Renal cortex interstitium (tissue), 15 donors: ENCODE measurements at places on chromosomes 2 and 18. TPM values are rescaled to one million over a fixed set of nuclear protein-coding genes. Genes with fewer than 3 reads are reported as not detected.
A peak's percentile ranks its signal among the peaks of the same experiment; 100 is the strongest.

Gene GNAL
- 3.7 TPM for polyA plus RNA-seq

Gene KCNJ3
- polyA plus RNA-seq: 7.1 TPM

Gene DRC1
- polyA plus RNA-seq: 1.6 TPM

Gene ADAM23
- polyA plus RNA-seq: 6.1 TPM

Gene LINC00305
- polyA plus RNA-seq: 4.3 TPM

DNA sequence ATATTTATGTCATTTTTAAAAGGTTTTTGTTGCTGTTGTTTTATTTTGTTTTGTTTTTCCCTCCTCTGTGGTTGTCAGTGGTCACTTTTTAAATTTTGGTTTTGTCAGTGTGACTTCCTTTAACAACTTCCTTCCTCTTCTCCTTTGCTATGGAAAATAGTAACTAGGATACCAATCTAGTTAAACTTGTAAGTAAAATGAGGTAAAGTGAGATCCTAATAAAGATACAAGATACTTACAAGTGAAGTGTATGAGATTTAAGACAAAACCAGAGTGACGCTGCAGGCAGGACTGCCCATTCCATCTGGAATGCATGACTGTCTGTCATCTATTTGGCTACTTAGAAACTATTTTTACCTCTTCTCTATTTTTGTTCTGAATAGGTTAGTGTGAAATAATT is 30.6 kb upstream of the CREB1 start:
- DNase-seq: no peak

DNA sequence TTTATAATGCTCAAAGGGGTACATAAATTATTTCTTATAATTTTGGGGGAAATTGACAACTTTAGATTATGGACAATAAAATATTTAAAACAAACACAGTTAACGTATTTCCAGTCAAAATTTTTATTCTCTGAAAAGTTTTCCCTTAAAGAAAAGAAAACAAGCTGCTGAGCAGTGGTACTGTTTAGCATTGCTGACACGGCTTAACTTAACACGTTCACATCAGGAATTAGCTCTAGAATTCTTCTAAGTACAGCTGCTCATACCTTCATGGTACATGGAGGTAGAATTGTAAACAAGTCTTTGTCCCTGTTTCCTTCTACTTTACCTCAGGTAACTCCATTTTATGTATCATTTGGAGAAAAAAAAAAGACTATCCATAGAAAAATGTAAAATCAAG is 2.0 kb downstream of the SLC38A11 start:
- DNase-seq: no peak

DNA sequence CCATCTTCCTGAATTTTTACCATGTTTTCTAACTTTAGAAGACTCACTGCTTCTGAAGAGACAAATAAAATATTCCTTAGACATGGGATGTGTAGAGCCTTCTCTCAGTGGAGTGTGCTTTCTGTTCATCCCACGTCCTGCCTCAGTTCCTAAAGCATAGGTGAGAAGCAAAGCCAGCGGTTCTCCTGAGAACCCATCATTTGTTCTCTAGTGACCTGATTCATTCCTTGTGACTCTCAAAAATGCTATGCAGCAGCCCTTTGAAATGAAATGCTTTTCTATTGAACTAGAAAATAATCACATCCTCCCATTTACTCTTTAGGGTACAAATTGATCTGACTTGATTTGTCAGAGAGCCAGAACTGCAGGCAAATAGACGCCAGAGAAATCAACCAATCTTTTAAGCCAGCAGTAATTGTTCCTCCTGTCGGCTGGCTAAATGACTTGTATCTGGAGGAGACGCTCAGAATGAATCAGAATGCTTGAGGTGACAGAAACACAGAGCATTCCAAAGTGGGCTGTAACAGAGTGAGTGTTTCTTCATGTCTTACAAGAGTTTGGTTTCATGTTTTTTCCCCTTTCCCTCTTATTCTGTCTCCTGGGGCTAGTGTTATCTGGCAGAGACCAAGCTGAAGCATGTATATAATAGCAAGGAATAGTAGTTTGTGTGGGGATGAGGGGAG is 81.3 kb upstream of the TMEM178A start:
- DNase-seq: no peak

- no peak for DNase-seq
Observed at GRCh38 chr2:64609942-64610281, 43.8 kb downstream of the SERTAD2 start.

GRCh38 chr2:205197468-205198139 is 484.7 kb upstream of the NRP2 start:
- DNase-seq: no peak

GRCh38 chr2:178521304-178522150 is 41.3 kb downstream of the PLEKHA3 start:
- no peak for DNase-seq

DNA sequence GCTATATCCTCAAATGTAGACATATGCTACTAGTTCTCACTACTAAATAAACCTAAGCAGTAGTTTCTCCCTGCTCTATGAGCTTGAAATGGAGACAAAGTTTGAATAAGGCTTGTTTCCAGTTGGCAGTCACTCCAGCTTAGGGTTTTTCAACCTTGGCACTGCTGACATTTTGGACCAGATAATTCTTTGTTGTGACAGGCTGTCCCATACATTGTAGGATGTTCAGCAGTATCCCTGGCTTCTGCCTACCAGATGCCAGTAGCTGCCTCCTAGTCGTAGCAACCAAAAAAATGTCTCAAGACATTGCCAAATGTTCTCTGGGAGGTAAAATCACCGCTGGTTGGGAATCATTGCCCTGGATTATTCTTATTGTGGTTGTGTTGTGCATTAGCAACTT is 182.7 kb upstream of the PARD3B start:
- DNase-seq: no peak

GRCh38 chr2:205845446-205845845 is 163.1 kb downstream of the NRP2 start:
- no peak for DNase-seq

- DNase-seq: no peak
Observed at GRCh38 chr2:19944205-19944845, 42.5 kb upstream of the TTC32 start.

- DNase-seq: peak; percentile 50
Observed at GRCh38 chr2:179264368-179265081, at the start of gene SESTD1. Gene SESTD1, minus strand, starts transcription at chr2:179264832. Its CDS starts 72,991 bp downstream, at chr2:179191841.

DNA sequence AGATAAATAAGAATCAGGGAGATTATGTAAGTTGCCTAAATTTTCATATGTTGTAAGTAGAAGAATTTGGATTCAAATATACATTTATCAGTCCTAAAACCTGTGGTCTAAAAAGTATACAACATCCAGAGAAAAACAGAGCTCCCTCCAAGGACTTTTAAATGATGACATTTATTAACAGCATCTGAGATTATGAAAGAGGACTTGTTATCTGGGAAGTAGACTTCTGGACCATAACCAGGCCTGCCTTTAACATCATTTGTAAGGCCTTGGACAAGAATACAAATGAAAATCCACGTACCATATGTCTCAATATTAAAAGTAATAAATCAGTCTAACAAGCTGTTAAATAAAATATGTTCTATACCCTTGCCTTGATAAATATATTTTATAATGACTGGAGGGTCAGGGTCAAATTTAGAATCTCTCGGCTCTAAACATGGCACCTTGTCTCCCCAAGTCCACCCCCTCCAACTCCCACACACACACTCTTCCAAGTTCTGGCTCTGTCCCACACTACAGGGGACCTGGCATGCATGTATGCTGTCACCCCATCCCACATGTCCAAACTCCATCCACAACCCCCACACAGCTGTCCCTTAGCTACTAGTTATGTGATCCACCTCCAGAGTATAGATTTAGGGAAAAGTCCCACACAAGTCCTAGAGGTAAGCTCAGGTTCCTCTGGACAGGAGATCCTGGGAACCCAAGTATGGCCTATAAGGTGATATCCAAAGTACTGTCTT is 382.6 kb downstream of the CDH2 start:
- no peak for DNase-seq

DNA sequence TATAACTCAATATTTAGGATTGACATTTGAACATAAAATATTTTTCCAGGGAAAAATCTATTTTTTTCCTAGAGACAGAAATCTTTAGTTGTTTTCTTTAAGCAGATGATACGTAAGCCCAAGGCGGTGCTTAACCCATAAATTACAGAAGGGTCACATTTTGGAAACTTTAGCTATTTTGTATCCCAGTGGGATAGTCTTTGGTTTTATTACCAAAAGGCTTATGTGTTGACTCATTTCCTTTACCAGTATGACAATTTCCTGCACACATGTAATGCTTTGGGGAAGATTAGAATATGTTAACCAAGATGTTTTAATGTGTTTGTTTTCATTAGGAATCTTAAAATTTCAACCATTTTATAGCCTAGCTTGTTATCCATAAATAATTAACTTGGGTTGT is 24.8 kb downstream of the DYNC1I2 start:
- DNase-seq: no peak

DNA sequence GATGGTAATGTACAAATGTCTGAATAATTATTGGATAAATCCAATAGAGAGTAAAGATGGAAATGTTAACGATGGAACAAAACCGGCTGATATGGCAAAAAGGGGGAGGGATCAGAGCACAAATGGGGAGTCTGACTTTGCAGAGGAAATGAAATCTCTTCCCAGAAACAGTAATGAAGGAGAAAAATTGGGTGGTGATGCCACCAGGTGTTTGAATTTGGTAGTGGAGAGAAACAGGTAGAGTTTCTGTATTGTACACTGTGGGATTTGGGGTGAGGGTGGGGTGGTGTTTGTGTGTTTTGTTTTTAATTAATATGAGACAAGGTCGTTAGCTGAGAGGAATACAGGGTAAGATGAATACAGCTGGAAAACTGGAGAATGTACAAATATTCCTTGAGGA is 20.4 kb upstream of the XDH start:
- no peak for DNase-seq

- no peak for DNase-seq
Observed at GRCh38 chr2:7523481-7524120, 606.4 kb downstream of the RNF144A start.

- DNase-seq: no peak
Observed at GRCh38 chr2:209422191-209422754, 1.6 kb upstream of the MAP2 start.

- no peak for DNase-seq
Observed at GRCh38 chr2:46970334-46971288, 55.0 kb upstream of the MCFD2 start.

DNA sequence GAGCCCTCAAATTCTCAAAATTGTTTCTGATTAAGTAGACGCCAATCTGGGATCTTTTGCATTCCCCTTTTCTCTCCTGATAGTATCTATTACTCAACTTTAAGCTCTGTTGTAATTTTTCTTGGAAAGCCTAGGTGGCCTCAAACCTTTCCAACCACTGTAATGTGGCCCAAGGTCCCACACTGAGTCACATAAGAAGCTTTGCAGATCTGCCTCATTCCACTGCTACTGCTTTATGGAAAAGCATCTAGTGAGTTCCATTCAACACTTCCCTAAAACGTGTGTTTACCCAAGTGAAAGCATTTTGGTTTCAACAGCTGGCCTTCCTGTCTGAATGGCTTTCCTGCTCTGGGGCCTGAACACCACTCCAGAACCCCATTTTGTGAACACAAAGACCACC is 493.6 kb upstream of the SPHKAP start:
- no peak for DNase-seq

DNA sequence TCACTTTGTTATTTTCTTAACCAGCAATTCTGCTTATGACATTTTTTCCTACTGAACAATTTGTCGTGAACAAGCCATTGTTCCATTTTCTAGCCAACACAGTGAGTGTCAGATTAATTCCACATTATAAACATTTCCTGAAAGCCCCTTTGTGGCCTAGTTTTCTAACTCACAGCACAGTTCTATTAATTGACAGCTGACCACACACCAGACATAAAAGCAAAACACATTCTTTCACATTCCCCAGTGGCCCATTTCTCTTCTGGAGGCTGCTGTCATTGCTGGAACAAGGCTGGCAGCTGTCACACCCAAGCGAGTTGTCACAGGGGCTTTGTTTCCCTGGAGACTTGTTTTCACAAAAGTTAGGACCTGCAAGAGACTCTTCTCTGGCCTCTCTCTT is 50.7 kb downstream of the RNF152 start:
- DNase-seq: no peak

GRCh38 chr2:201471732-201472393 is 20.3 kb downstream of the STRADB start:
- no peak for DNase-seq

DNA sequence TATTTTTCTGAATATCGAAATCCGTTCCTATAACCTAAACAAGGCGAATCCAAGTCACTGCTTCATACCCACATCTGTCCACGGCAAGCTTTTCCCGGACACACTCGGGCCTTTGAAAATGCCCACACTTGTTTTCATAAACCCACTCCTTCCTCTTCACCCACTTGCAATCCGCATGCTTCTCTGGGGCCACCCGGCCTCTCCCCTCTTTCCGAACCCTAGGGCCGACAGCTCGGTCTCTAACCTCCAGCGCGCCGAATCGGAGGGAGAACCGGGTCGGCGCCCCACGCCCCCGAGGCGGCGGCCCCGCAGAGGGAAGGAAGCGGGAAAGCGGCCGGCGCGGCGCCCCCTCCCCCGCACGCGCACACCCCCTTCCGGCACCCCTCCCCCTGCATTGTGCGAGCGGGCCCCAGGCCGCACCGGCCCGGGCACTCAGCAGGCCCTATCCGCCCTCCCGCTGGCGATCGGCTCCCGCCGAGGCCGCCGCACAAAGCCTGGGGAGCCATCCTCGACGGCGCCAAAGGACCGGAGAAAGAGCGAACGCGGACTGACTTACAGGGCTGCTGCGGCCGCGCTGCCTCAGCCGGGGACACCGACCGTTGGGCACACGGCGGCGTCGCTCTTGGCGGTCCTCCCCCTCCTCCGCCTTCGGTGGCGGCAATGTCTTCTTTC is 467 bp downstream of the PUM2 start:
- no peak for DNase-seq

DNA sequence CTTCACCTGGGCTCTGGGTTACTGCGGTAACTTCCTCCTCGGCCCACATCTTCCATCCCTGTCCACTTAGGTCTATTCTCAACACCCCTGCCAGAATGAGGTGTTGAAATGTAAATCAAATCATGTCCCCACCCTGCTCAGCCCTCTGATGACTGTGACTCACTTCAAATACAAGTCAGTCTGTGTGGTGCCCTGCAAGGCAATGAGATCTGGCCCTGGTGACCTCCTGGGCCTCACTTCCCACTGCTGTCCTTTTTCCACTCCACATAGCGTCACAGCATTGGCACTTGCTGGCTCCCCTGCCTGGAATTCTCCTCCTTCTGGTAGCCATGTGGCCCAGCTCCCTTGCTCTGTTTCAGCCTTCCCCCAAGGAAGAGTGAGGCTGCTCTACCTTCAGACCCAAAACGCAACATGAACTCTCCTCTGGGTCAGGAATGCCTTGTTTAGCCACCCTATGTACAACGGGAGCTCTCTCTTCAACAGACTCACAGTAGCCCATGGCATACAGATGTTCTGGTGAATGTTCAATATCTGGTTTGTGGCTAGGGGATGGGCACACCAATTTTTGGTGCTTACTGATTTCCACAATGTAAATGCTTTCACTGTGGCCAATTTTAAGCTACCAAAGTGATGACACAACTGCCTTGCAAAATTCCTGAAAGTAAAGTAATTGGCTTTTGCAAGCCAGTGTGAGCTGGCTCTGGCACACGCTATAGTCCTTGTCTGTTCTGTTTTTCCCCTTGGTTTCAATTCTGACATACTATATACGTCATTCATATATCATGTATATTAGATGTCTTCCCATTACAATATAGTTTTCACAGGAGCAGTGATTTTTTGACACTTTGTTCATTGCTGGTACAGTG is 550.3 kb upstream of the HS6ST1 start:
- no peak for DNase-seq
